ENCODE measurements at places on chromosomes 1 and 21.

- peak; percentile 57 for DNase-seq
Measured at GRCh38 chr1:14413819-14414490, 184.5 kb upstream of the KAZN start.

DNA sequence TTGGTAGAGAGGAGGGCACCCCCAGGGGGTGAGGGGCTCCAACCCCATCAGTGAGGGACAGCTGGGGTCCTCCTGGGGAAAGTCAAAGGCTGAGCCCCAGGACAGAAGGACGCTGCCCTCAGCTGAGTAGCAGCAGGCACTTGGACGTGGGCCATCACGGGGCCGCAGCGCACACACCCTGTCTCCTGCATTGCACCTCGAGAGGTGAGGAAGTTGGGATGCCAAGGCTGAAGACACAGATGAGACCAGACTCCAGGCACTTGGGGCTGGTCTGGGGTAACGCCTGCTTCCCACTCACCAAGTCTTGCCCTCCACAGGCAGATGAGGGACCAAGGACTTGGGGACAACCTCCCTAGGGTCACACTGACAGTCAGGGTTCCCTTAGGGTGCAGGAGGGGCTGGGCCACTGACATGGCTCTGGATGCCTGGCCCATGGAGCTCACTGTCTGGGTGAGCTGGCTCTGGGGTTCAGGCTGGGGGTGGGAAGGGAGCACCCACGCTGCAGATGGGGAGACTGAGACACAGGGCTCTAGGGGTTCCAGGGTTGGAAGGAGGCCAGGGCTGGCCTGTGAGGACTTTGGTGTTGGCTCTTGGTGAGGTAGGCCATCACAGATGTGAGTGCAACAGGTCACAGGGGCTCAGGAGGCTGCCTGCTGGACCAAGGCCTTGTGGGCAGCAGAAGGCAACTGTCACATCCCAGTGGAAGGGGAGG, 16.6 kb upstream of the ZNF678 start:
- no peak for DNase-seq

GRCh38 chr1:156372265-156372586, 3.2 kb downstream of the RHBG start:
- peak; percentile 60 for DNase-seq

DNA sequence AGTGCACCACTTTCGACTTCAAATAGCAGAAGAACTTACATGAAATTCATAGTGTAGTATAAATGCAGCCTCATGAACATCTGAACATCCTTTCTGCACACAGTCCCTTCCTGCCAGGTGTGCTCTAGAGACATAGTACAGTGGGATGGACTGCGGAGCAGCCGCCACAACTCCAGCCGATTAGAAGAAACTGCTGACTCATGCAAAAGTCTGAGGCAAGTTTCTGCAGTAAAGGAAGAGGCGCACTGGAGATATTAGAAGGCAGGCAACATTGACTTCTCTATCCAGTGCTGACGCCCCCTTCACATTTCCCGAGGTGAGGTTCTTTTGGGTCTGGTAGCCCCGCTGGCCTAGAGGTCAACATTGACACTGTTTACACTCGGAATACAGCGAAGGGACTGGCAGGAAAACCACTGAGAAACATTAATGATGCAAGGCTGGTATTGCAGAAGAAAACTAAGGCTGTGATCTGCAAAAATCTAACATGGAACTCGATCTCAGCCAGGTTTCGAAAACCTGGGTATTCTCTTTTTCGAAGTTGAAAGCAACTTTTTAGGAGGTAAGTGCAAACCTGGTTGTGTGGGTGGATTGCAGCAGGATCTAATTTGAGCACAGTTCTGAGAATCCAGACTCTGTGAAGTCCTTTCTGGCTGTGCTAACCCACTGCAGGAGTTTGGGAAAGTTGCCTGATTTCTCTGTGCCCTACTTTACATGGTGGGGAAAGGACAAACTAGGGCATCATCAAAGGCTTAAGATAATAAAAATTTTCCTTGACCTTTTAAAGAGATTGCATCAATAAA, 90.7 kb downstream of the CDC7 start:
- DNase-seq: no peak

GRCh38 chr1:37047542-37047941, 13.2 kb upstream of the GRIK3 start:
- no peak for DNase-seq

DNA sequence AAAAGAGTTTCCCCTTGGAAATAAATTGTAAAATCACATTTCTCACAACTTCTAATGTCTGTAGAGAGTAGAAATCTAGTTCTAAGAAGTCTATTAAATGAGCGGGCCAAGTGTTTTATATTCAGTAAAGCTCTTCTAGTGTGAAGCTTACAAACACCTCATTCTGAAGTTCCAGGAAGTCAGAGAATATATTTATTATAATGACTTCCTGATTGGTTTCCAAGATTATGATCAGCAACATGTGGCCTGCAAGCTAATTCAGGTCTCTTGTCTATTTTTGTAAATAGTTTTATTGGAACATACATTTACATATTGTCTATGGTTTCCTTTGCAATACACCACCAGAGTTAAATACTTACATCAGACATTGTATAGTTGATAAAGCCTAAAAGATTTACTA, 603.9 kb downstream of the AMY1C start:
- DNase-seq: no peak

Data from AG08395 (cell line).